ENCODE measurements at places on chromosomes 4 and X. TPM values are rescaled to one million over a fixed set of nuclear protein-coding genes. Genes with fewer than 3 reads are reported as not detected.

Gene NUP62CL
- total RNA-seq: 2.2 TPM

DNA sequence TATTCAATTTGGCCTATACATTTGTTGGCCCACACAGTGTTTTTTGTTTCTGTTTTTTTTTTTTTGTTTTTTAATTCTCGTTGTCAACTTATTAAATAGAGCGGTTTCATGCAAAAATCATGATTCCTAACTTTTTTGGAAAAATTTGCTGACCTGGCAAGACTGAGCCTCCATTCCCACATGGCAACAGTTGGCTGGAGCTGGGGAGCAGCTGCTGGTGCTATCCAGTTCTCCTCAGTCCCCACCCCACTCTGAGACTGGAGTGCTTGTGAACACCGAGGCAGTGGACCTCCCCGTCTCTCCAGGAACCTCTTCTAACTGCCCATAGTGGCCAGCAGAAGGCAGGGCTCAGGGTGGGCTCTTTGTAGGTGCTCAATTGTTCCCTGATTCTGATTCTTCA is 95.7 kb upstream of the OTUD4 start:
- peak; percentile 20 for DNase-seq

- no peak for DNase-seq
These were observed 26.1 kb downstream of the GASK1B start for GRCh38 chr4:158146736-158147135.

- DNase-seq: no peak
These were observed 21.9 kb upstream of the EMCN start for GRCh38 chr4:100539706-100540105.

- no peak for DNase-seq
These were observed 594 bp downstream of the MSMO1 start for GRCh38 chr4:165328101-165328425.

- no peak for DNase-seq
These were observed 567.6 kb upstream of the SLIT2 start for GRCh38 chr4:19684084-19684483.

GRCh38 chrX:46330513-46330912 is 214.7 kb downstream of the ZNF674 start:
- no peak for DNase-seq

DNA sequence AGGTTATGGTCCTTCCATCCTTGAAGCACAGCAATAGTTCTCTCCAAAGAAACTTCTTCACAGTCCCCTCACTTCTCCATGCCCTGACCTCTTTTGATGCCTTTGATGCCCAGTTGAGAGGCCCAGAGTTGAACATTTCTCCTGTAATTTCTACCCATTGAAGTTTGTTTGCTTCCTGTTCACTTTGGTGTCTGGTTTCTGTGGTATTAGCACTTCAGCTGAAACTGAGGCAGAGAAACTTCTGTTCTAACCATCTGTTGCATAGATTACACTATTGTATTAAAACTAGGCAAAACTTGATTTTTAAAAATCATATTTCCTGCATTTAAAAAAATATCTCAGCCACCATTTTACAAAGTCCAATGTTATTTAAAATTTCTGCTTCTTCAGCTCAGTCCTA is 89.8 kb upstream of the ADGRG2 start:
- no peak for DNase-seq

- DNase-seq: no peak
These were observed 212.0 kb upstream of the KLF3 start for GRCh38 chr4:38452009-38452408.
